Lung (tissue), 17 donors: ENCODE measurements at places on chromosomes 6 and 20.

- DNase-seq: no peak
These were observed 77.8 kb downstream of the PKHD1 start for GRCh38 chr6:52009466-52010140.

DNA sequence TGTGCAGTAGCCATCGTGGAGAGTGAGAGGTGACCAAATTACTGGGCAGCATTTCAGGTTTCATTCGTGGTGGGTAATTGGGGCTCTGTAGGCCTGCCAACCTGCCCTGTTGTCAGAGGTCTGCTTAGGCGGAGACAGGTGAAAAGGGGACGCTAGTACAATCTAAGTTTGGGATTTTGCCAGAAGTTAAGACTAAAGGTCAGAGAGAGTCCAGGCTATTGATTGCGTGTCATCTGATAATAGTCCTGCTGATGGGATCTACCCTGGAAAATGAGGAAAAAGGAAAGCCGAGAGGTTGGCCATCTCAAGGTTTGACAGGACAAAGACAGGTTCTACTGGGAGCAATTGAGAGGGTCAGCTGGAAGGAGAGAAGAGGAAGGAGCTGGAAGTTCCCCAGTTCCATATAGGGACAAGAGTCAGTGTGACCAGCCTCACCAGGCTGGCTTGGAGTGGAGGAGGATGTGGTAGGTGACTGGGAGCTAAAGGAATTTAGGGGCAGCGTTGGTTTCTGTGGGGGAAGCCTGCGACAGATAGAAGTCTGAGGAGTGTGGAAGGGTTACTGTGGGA lies 10.9 kb downstream of the ARFGEF2 start:
- DNase-seq: no peak

DNA sequence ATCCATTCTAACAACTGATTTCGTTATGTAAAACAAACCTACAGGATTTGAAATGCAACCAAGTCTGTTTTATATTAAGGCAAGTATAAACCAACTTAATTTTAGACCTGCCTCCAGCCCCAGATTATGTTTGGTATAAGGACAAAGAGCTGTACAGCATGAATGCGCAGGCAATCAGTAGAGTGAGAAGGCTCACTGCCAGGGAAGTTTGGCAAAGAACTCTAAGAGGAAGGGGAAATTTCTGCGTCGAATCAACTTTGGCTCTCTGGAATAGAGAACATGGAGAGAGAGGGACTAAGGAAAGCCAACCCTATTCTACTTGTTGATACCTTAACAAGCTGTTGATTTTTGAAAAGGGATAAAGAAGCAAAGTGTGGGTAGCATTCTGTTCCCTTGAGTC lies 96.9 kb upstream of the FOXO3 start:
- peak; percentile 92 for DNase-seq

DNA sequence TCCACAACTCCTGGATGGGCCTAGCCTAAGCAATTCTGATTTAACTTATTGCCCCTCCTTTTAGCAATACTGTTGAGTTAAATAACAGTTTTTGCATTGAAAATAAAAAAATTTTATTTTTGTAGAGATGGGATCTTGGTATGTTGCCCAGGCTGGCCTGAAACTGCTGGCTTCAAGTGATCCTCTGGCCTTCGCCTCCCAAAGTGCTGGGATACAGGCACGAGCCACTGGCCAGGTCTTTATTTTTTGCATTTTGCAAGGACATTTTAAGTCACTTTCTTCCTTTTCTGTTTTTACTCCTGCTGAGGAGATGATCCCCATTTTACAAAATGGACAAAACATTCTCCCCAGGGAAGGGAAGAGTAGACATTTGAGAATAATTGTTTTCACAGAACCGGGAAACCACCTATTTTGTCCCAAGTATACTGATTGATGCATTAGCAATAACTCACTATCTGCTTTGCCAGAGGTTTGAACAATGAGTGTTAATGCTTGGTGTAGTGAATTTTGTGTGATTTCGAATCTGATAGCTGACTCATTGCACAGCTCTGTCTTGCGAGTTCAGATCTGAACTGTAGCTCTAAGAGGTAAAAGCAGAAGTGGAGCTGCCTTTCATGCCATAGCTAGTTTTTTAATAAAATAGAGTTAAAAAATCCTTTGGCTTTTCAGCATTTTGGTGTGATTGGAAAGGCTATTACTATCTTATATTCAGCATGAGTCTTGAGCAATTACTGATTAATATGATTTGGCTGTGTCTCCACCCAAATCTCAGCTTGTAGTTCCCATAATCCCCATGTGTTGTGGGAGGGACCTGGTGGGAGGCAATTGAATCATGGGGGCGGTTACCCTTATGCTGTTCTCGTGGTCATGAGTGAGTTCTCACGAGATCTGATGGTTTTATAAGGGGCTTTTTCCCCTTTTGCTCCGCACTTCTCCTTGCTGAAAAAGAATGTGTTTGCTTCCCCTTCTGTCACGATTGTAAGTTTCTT lies 20.9 kb downstream of the IGF2R start:
- no peak for DNase-seq

DNA sequence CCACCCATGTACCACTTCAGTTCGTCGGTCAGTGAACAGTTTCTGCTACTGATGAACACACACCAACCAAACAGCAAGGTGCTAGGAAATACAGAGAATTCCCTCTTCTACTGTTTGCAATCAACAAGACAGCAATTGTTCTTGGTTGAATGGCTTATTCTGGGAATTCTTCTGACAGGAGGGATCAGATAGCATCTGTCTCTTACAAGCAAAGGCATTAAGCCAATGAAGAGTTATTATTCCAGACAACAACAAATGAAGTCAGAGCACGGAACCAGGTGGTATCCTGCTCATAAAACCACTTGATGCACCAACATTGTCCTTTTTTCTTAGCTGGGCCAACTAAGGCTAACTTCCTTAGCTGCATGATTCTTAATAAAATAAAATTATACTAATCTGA lies 37.8 kb downstream of the PTPRK start:
- DNase-seq: no peak

DNA sequence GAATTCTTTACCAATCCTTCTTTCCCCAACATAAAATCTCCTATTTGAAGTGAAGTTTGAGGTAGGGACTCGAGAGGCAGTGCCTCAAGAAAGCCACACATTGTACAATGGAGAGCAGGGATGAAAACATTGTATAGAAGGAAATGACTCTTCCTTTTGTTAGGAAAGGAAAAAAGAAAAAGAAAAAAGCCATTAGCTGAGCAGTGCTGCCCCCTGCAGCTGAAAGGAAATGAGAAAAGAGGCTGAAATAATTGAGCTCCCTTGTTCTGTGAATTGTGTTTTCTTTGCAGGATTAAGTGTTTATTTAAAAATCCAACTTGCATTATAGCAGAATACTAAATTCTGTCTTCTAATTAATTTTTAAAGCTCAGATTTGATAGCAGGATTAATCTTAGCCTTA lies 162.9 kb upstream of the SASH1 start:
- DNase-seq: peak; percentile 57

DNA sequence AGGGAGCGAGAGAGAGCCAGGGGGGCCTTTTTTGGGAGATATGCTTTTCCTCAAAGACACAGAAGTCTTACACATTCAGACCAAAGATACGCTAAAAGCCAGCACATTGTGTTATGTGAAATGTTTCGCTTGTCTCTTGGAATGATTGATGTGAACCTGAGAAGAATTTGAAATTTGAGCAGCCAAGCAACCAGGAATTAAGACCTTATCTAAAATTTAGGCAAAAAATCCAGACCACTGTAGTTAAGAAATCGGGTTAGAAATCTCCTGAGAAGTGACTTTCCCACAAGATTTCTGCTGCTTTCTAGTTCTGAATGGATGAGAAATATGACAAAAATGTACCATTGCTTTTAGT lies 223.2 kb upstream of the GMDS start:
- DNase-seq: no peak

- peak; percentile 70 for DNase-seq
These were observed 260.6 kb downstream of the PRL start for GRCh38 chr6:22036275-22036674.
